Upper lobe of left lung (tissue), 6 donors: ENCODE measurements at places on chromosomes 7 and 10. TPM values are rescaled to one million over a fixed set of nuclear protein-coding genes. Genes with fewer than 3 reads are reported as not detected.

The BAIAP2L1 gene
- 30.9 TPM for total RNA-seq

- no peak for DNase-seq
Observed at GRCh38 chr10:15353471-15354017, 17.5 kb downstream of the FAM171A1 start.

DNA sequence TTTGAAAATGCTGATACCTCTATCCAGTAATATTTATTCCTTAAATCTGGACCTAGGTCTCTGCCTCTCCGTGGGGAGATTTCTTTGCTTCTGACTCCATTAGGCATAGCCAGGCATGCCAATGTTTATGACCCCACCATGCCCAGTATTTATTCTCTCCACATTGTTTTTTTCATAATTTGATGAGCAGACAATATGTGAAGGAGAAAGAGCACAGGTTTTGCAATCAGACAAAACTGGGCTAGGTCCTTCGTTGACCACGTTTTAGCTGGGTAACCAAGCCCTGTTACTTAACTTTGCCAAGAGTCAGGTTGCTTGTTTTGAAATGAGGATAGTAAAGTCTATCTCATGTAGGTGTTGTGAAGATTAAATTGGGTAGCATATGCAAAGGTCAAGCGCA, 21.6 kb upstream of the PRPS1L1 start:
- DNase-seq = no peak

GRCh38 chr7:151007469-151007898, 16.7 kb downstream of the NOS3 start:
- DNase-seq = no peak
